ENCODE measurements at places on chromosomes 7 and 10.

- no peak for DNase-seq
Observed at GRCh38 chr10:11243425-11244222, 226.0 kb downstream of the CELF2 start.

- DNase-seq: no peak
Observed at GRCh38 chr7:127781081-127781480, 129.1 kb downstream of the SND1 start.

- no peak for DNase-seq
Observed at GRCh38 chr10:91557651-91558111, 75.2 kb downstream of the PPP1R3C start.

DNA sequence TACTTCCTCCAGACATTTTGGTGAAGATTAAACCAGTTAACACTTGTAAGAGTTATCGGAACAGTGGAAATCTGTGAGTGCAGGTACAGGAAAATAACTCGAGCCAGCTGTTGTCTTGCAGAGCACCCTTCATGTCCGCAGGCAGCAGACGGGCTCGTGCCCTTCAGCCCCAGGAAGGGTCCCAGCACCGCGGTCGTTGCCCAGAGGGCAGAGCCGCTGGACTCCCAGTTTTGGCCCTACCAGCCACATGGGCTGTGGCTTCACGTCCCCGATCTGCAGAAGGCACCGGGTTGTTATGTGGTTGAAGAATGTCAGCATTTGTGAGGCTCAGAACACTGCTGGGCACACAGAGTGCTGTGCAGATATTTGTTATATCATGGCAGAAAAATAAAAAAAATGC, 7.2 kb upstream of the ADARB2 start:
- no peak for DNase-seq

DNA sequence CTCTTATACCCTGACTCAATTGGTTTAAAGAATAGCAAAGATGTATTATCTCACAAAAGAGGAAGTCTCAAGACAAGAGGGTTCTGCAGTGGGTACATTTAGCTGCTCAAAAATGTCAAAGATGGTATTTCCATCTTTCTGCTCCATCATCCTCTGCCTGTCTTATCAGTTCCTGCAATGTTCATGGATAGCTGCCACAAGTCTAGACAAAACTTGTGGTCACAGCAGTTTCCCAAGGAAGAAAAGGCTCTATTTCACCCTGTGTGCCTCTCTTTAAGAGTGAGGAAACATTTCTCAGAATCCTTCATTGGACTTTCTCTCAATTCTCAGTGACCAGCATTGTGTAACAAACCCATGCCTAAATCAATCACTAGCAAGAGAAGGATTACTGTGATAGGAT, 634.2 kb upstream of the AUTS2 start:
- DNase-seq: no peak

DNA sequence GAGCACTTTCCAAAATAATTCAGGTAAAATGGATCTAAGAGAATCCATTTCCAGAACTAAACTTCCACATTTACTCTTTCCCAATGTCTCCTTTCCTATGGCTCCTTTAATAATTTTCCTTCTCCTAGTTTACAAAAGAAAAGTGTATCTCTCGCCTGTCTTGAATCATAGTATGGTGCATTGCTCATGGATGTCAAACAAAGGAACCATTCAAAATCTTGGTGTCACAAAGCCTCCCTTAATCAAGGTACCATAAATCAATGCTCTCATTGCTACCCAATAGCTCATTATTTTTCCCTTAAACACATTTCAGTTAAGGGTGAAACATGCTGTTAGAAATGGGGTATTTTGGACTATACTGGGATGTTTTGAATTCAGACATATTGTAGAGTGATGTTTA, 57.6 kb upstream of the KCNMA1 start:
- DNase-seq: no peak

DNA sequence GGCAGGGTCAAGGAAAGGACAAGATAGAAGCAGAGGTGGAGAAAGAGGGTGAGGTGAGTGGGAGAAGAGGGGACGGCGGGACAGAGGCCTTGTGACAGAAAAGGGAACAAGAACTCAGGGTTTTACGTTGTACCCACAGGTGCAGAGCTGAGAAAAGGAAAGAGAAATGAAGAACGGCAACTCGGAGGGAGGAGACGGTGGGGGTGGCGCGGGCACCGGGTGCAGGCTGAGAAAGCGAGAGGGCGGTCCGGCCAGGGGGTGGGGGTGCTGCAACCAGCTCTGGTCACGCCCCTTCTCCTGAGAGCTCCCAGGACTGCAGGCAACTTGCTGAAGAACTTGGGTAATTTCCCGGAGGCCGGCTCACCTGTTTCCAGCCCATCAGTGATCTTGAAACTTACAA, 65.3 kb downstream of the CARD11 start:
- DNase-seq: no peak

DNA sequence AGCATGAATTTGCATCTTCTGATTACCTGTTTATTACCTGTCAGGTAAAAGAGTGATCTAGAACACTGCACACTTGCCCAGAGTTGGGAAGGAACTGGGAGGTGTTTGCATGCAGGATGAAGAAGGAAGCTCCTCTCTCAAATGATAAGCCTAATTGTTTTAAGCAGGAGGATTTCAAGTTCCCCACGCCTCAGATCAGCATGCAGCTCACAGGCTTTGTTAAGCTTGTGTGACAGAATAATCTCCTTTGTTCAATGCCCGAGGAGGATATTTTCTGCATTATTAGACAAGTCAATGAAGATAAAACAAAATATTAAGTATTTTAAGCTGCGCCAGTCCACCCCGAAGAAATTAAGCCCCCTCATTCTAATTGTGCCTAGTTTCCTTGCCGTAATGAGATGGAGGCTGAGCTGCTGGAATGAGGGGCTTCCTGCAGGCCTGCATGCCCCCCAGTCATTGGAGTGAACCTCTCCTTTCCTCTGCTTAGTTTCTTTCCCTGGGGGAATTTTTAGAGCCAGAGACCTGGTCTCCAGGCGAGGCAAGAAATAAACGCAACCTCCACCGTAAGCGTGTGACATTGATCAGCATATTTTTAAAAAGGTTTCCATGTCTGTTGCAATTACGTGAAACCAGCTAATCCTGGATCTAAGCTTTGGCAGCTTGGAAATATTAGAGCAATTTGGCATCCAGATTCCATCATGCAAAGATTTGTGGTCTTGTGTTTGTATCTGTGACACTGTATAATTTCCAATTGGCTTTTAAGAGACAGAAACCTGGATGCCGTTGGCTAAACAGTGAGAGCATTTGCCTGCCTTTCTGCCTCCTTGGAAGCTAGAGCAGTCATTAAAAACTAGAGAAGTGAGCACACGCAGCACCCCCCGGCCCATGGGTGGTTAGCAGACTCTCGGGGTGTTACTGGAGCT, 376.0 kb downstream of the GALNT17 start:
- no peak for DNase-seq

- peak; percentile 70 for DNase-seq
Observed at GRCh38 chr7:150778738-150779301, 21.3 kb downstream of the TMEM176B start.

DNA sequence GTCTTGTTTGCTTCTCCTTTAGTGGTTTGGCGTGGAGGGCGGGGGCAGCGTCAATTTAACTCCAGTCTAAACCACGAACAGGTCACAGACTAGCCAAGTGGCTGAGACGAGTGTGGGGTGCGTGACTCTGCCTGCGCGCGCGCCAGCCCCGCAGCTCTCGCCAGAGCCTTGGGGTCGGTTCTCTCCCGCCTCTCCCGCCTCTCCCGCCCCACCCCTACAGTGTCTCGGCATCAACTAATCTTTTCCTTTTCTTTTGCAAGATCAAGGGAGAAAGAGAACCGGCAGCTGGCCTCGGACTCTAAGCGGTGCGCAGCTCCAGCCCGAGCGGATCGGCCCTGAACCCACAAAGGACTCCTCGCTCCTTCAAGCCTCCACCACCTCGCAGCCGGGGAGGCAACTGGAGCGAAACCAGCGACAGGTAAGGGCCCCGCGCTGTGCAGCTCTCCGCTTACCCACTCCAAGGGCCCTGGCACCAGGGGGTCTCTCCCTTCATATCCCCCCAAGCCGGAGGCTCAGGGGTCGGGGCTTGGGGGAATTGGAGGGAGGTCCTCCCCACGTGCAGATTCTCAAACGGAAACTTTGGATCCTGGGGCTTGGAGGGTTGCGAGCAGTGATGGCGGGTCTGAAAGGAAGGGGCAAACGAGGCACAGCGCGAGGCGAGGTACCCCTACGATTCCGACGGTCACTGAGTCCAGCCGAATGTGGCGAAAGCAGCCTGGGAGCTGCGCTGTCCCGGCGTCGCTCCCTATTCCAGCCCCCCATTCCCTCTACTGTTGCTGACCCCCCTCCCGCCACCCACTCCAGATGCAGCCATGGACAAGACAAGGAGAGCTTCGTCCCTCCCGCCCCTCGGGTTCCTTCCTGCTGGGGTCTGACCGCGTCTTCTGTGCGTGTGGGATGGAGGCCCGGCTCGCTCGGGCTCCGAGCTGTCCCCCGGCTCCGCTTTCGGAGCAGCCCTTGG, 829 bp downstream of the CHRM2 start:
- DNase-seq: no peak

- no peak for DNase-seq
Observed at GRCh38 chr7:46257761-46258448, 336.8 kb upstream of the IGFBP3 start.

- DNase-seq: no peak
Observed at GRCh38 chr7:67654642-67655041, 658.0 kb downstream of the TYW1 start.

DNA sequence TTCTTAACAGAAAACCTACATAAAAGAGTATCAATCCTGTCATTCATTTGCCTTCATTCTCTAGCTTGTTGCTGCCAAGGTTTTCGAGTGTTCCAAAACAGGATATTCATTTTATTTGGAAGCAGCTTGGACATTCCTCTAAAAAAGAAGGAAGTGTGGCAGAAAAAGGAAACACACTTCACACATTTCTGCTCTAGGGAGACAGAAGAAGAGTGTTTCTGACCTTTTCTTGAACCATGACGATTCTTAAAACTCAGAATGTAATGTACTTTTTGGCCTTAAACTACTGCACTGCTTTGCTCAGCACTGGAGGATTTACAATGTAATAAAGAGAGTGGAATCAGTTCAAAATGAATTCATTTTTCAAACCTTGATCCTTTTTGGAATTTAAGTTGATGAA, 81.3 kb downstream of the SEMA3A start:
- DNase-seq: no peak

GRCh38 chr10:71840958-71841335, 10.1 kb downstream of the PSAP start:
- DNase-seq: no peak

DNA sequence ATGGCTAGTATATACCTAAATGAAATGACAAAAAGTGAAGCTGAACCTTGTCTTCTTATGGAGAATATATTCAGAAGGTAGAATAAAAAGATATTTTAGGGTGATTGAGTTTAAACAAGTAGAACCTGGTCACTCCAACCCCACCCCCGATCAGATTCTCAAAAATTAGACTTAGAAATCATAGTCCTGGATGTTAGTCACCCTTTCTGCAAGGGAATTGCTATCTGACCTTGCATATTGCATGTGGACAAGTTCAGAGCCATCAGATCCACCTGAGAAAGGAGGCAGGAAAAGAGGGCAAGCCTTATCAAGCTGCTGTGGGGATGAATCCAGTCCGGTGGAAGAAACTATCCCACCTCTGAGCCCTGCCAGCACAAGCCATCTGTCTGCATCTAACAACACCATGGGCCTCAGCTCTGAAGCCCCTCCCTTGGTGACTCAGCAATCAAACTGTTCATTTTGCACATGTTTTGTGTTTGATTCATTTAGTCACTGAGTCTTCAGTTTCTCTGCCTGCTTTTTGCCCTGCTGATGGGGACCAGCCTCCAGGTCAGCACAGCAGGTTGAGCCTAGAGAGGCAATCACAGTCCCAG, 727.3 kb downstream of the AUTS2 start:
- peak; percentile 12 for DNase-seq

DNA sequence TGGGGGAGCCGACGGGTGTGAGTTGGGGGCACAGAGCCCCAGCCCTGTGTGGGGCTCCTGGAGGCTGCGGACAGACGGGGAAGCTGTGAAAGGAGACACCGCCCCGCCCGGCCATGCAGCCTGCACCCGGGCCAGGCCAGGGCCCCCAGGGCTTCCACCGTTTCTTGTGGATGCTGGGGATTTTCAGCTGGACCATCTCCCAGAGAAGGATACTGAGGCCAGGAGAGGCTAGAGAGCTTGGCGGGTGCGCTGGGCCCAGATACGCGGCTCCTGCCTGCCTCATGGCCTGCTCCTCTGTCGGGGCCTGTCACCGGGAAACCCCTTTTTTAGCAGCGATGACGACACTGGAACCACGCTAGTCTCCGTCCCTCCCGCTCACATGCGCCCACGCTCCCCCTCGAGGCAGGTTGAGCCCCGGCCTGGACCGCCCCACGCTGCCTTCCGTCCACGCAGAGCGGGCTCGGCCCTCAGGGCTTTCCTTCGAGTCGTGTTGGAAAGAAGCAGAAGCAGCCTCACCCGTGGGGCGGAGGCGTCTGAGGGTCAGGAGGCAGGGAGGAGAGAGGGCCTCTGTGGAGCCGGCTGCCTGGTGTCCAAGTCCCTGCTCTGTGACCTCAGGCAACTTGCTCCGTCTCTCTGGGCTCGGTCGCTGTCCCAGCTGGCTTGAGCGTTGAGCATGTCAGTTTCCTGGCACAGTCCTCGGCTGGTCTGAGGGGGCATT, 11.7 kb downstream of the TMEM184A start:
- DNase-seq: no peak

DNA sequence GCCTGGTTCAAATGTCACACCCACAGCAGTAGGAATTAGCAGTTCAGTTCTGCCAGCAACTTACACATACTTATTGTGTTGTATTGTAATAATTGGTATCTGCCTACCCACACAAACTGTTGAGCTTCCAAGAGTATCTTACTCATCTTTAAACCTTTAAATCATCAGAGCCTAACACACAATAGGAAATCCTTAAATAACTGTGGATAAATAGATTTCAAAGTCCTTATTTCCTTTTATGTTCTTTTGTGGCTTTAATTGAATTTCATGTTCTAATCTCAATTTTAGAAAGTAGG, 3.9 kb downstream of the CASD1 start:
- DNase-seq: no peak

GRCh38 chr7:78543976-78544375, 745.4 kb downstream of the PHTF2 start:
- DNase-seq: no peak

DNA sequence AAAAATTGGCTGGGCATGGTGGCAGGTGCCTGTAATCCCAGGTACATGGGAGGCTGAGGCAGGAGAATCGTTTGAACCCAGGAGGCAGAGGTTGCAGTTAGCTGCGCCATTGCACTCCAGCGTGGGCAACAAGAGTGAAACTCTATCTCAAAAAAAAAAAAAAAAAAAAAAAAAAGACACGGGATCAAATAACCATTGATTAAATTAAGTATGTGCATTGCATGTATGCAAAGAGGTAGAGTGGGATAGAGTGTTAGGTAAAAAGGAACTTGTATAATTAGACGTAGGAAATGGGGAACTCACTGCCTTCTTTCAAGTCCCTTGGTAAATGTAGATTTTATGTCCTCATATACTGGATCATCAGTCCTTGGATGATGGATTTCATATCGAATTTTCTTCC, 13.1 kb downstream of the VCL start:
- no peak for DNase-seq
